ENCODE measurements at places on chromosomes 5 and 9.
A peak's percentile ranks its signal among the peaks of the same experiment; 100 is the strongest.

DNA sequence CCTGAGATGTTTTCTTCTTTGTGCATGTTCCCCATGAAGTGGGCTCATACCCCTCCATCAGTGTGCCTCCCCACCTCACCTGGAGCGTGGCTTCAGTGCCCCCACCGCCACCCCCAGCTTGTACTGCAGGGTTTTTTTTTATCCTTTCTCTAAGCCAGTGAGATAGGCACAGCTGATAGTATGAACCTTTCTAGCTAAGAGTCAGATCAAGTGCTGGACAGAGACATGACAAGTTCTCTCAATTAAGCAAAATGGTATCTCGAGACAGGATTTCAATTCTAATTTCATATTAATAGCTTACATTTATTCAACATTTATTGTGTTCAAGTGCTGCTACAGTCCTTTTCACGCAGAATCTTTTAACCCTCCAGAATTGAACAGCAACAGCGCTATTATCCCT lies 55.7 kb downstream of the NDFIP1 start:
- no peak for DNase-seq

GRCh38 chr5:172482156-172483020 lies 28.1 kb upstream of the SH3PXD2B start:
- DNase-seq, result no peak

GRCh38 chr5:149807176-149807575 lies 77.1 kb downstream of the PPARGC1B start:
- no peak for DNase-seq

DNA sequence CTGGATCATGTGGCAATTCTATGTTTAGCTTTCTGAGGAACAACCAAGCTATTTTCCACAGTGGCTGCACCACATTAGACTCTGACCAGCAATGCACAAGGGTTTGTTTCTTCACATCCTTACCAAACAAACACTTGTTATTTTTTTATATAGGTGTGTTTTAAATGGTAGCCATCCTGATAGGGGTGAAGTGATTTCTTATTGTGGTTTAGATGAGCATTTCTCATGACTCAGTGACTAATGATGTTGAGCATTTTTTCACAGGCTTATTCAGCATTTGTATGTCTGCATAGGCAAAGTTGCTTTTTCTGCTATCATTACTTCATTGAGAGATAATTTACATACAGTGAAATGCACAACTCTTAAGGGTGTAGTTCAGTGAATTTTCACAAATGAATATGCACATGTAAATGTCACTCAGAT lies 36.0 kb downstream of the ANKRD33B start:
- DNase-seq, result peak; percentile 47

DNA sequence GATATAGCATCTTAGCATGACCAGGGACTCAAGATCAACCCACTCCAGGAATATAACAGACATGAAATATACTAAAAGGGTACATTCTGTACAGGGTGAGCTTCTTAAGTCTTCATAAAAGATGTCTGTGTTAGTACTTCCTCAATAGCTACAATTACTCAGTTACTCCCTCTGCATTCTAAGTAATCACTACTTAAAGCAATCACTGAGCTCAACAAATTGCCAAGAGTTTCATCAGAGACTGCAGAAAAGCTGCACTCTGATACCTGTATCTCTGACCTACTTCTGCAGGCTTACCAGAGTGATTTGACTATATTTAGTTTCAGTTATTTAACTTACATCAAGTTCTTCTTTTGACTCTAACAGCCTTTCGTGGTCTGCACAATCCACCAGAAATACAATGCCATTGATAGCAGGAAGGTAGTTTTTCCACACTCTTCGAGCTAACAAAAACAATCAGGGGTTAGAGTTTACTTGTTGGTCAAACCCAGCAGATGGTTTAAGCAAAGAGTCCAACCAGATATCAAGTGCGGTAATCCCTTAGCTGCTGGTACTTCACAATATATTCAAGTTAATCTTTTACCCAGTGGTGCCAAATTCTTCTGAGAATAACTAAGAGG lies 23.3 kb downstream of the SAR1B start:
- DNase-seq, result no peak

GRCh38 chr9:137095664-137096517 lies 9.1 kb downstream of the MAN1B1 start:
- no peak for DNase-seq

DNA sequence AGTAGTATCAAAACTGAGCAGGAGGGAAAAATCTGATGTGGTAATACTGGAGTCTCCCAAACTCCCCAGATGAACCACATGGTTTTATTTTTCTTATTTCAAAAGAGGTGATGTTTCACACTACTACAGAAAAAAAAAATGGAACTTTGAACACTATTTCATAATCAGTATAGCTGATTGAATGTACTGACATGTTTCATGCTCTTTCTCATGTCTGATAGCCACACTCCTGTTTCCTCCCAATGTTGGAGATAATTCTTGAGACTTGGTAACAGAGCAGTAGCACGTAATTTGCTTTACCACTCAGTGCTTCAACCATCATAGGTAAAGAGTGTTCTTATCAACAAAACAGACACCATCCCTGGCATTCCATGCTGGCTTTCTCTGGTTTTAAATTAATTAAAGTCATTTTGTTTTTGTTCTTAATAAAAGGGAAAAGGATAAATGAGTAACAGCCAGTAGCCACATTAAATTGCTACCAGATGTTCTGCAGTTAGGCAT lies 85.2 kb downstream of the MUSK start:
- DNase-seq, result no peak

- no peak for DNase-seq
Measured at GRCh38 chr9:27260789-27261516, 36.0 kb downstream of the EQTN start.
